Body of pancreas (tissue), 4 donors: ENCODE measurements at places on chromosomes 3 and 15. TPM values are rescaled to one million over a fixed set of nuclear protein-coding genes. Genes with fewer than 3 reads are reported as not detected.
A peak's percentile ranks its signal among the peaks of the same experiment; 100 is the strongest.

DNA sequence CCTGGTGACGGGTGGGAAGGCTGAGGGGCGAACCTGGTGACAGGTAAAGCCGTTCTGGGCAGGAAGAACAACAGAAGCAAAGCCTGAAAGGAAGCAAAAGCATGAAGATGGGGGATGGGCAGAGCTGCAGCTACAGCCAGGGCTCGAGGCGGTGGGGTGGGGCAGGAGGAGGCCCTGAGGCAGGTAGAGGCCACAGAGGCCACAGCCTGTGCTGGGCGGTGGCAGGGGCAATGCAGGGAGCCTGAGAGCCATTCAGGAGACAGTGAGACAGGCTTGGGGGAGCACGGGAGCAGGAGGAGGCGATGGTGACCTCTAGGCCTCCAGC lies 8.2 kb downstream of the PCSK6 start:
- DNase-seq, result no peak
- peaks cover 4% of the 10 kb centered on the region for H3K4me1 ChIP-seq
- no peak overlapping the region for H3K27ac ChIP-seq
- no peak overlapping the region for H3K4me3 ChIP-seq
- no peaks in the 10 kb centered on the region for H3K36me3 ChIP-seq

GRCh38 chr3:158712443-158712842 lies 19.8 kb downstream of the RARRES1 start:
- DNase-seq, result no peak
- no peaks in the 10 kb centered on the region for H3K36me3 ChIP-seq
- H3K4me3 ChIP-seq, result no peak overlapping the region
- no peaks in the 10 kb centered on the region for H3K4me1 ChIP-seq
- H3K27ac ChIP-seq, result no peak overlapping the region
- H3K27me3 ChIP-seq, result no peaks in the 10 kb centered on the region

DNA sequence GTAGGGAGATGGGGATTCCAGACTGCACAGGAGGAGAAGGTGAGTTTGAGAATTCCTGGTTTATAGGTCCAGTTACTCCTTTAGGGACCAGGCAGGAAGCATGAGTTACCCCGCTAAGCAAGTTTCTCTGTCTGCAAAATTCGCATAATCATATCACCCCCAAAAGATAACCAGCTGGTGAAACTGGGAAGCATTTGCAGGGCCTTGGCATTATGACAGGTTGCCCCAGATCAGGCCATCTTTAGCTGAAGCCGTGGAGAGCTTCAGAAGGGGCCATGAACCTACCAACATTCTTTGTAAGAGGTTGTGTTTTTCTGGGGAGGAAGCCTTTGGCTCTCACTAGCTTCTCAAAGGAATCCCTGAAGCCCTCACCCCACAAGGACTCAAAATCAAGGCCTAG lies 29.4 kb downstream of the ATP2B2 start:
- no peak for DNase-seq
- no peaks in the 10 kb centered on the region for H3K36me3 ChIP-seq
- H3K4me3 ChIP-seq, result no peak overlapping the region
- no peak overlapping the region for H3K27ac ChIP-seq
- no peaks in the 10 kb centered on the region for H3K27me3 ChIP-seq

DNA sequence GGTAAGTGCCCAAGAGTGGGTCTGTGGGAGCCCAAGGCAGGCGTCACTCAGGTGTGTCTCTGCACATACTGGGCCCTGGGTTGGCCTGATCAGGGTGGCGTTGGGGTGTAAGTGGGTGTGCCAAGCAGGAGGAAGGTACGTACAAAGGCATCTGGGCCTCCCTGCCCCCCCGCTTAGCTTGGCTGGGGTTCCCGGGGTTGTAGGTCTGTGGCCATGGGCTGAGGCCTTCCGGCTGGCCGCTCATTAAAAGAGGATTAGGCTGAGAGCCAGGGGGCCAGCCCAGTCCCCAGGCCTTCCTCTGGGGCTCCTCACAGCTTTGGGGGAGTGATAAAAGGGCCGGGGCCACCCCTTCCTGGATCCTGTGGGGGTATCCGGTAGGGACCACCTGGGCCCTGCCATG lies 13.3 kb downstream of the SEMA3F start:
- no peaks in the 10 kb centered on the region for H3K36me3 ChIP-seq
- DNase-seq, result no peak
- H3K27ac ChIP-seq, result no peak overlapping the region
- no peak overlapping the region for H3K4me3 ChIP-seq
- H3K4me1 ChIP-seq, result peaks cover 28% of the 10 kb centered on the region
- H3K27me3 ChIP-seq, result no peaks in the 10 kb centered on the region

DNA sequence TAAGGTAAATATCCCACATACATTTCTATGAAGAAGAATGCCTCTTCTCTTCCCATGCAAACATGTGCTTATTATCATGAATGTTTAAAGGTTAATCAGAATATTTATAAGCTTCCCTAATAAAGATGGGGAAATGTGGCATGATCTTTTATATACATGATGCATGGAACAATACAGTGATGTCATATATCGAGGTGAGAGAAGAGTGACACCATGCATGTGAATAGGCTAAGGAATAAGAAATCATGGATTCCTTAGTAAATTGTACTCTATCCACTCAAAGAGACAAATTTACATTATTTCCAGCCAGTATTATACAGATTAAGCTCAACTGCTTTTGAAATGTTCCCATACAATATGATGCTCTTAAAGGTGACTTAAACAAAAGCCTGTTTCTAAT lies 1035.3 kb downstream of the ROBO1 start:
- H3K27me3 ChIP-seq, result no peaks in the 10 kb centered on the region
- no peaks in the 10 kb centered on the region for H3K4me1 ChIP-seq
- H3K4me3 ChIP-seq, result no peak overlapping the region
- H3K27ac ChIP-seq, result no peak overlapping the region
- H3K36me3 ChIP-seq, result no peaks in the 10 kb centered on the region
- DNase-seq, result no peak

- no peaks in the 10 kb centered on the region for H3K36me3 ChIP-seq
- H3K4me3 ChIP-seq, result no peak overlapping the region
- H3K4me1 ChIP-seq, result no peaks in the 10 kb centered on the region
- no peaks in the 10 kb centered on the region for H3K27me3 ChIP-seq
- no peak for DNase-seq
Measured at GRCh38 chr15:29770796-29771195, 51.5 kb downstream of the TJP1 start.

DNA sequence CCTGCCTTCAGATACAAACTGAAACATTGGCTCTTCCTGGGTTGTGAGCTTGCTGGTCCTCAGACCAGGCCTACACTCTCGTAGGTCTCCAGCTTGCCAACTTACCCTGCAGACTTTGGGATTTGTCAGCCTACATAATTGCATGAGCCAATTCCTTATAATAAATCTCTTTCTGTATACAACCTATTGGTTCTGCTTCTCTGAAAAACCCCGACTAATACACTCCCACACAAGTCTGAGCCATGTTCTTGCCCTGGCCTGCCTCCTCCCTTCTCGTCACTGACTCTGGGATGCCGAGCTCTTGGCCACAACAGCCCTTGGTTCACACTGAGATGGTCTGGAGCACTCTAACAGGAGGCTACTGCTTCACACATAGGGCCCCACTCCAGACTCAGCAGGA lies 9.5 kb downstream of the CYP19A1 start:
- H3K27ac ChIP-seq, result no peak overlapping the region
- H3K36me3 ChIP-seq, result no peaks in the 10 kb centered on the region
- no peak overlapping the region for H3K4me3 ChIP-seq
- DNase-seq, result no peak
- no peaks in the 10 kb centered on the region for H3K4me1 ChIP-seq
- H3K27me3 ChIP-seq, result no peaks in the 10 kb centered on the region

- no peaks in the 10 kb centered on the region for H3K4me1 ChIP-seq
- H3K36me3 ChIP-seq, result no peaks in the 10 kb centered on the region
- H3K27me3 ChIP-seq, result no peaks in the 10 kb centered on the region
- no peak overlapping the region for H3K4me3 ChIP-seq
Measured at GRCh38 chr15:36769098-36769497, 189.7 kb downstream of the CDIN1 start.

- no peak overlapping the region for H3K27ac ChIP-seq
- H3K36me3 ChIP-seq, result no peaks in the 10 kb centered on the region
- no peaks in the 10 kb centered on the region for H3K27me3 ChIP-seq
- no peaks in the 10 kb centered on the region for H3K4me1 ChIP-seq
- DNase-seq, result no peak
- H3K4me3 ChIP-seq, result no peak overlapping the region
Measured at GRCh38 chr3:45881078-45882022, 5.0 kb upstream of the CCR9 start.

- H3K27me3 ChIP-seq, result no peaks in the 10 kb centered on the region
- no peak overlapping the region for H3K27ac ChIP-seq
- no peaks in the 10 kb centered on the region for H3K36me3 ChIP-seq
- no peak overlapping the region for H3K4me3 ChIP-seq
- peaks cover 10% of the 10 kb centered on the region for H3K4me1 ChIP-seq
Measured at GRCh38 chr3:37591116-37591781, 270.4 kb upstream of the CTDSPL start.

DNA sequence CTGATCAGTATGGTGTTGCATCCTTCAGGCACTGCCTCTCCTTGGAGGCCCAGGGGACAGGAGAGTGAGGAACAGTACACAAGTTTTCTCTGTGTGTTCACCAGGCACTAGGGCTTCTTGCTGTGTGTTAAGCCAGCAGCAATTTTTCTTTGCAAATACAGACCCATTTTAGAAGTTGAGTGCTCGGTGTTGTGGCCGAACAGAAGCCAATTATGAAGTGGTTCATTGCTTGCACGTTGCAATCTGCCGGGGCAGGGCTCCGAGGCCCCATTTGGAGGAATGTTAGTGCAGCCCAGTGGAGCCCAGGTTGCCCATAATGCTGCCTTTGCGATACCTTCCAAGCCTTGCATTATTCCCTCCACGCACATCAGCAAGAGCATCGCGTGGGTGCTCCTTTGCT lies 51.0 kb downstream of the EPHB1 start:
- H3K27ac ChIP-seq, result no peak overlapping the region
- no peaks in the 10 kb centered on the region for H3K27me3 ChIP-seq
- no peak overlapping the region for H3K4me3 ChIP-seq
- no peaks in the 10 kb centered on the region for H3K36me3 ChIP-seq

GRCh38 chr3:129534428-129535027 lies 6.1 kb downstream of the RHO start:
- DNase-seq, result peak; percentile 33
- H3K27ac ChIP-seq, result no peak overlapping the region
- H3K4me1 ChIP-seq, result peaks cover 11% of the 10 kb centered on the region
- no peaks in the 10 kb centered on the region for H3K36me3 ChIP-seq

- H3K36me3 ChIP-seq, result no peaks in the 10 kb centered on the region
- no peak overlapping the region for H3K4me3 ChIP-seq
- DNase-seq, result no peak
Measured at GRCh38 chr3:44476181-44476611, 1.3 kb downstream of the ZNF445 start.

- H3K27ac ChIP-seq, result no peak overlapping the region
- H3K27me3 ChIP-seq, result no peaks in the 10 kb centered on the region
- no peak for DNase-seq
- no peak overlapping the region for H3K4me3 ChIP-seq
- no peaks in the 10 kb centered on the region for H3K4me1 ChIP-seq
Measured at GRCh38 chr3:19711160-19711782, 222.7 kb downstream of the EFHB start.

GRCh38 chr3:117355566-117355965 lies 646.0 kb downstream of the TUSC7 start:
- H3K27me3 ChIP-seq, result no peaks in the 10 kb centered on the region
- H3K27ac ChIP-seq, result no peak overlapping the region
- H3K4me3 ChIP-seq, result no peak overlapping the region
- no peaks in the 10 kb centered on the region for H3K4me1 ChIP-seq
- DNase-seq, result peak; percentile 35

DNA sequence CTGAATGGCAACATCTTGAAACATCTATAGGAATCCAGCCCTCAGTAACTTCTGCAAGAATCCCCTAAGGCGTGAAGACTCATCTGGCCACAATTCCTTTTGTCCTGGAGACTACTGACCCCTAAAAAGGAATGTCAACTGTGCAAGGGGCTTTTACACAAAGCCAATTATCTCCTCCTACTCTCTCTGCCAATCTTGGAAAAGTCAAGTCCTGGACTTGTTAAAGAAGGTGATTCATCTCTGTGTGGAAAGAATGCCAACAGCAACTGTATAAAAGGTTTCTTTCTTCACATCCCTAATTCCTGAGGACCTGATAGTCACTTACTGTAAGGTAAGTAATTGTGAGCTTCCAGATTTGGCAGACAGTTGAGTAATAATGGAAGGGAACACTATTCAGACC lies 22.3 kb downstream of the THRB start:
- DNase-seq, result no peak
- H3K27ac ChIP-seq, result no peak overlapping the region
- peaks cover 5% of the 10 kb centered on the region for H3K4me1 ChIP-seq
- no peaks in the 10 kb centered on the region for H3K27me3 ChIP-seq

DNA sequence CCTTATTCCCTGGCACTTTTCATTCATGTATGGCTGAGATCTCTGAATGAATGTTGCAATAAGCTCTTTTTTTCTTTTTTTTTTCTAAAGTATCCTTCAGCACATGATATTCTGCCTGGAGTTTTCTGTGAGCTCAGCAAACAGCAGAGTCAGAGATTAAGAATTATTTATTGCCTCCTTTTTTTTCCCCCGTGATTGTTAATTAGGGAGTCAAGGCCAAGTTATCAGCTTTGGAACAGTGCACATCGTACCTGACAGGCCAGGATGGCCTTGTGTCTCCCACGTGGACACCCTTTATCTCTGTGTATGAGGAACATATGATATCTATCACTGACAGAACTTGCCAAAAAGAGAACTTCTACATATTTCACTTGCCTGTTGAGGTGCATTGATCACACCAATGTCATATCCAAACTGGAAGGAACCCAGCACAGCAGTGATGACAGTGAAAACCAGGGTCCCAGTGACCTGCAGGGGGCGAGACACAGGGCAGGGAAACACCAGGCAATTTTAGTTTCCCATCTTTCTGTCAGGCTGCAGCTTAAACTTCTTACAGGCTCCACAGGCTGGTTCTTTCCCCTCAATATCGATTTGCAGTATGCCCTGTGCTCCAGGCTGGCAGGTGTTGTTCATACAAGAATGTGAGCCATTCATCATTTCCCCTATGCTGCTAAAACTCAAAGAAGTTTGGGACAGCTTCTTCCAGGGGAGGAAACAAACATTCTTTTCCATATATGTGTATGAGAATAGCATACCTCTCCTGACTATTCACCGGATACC lies 8.2 kb downstream of the SLC2A2 start:
- H3K4me1 ChIP-seq, result peaks cover 9% of the 10 kb centered on the region
- H3K27me3 ChIP-seq, result no peaks in the 10 kb centered on the region
- peak overlapping the region; percentile 10 for H3K27ac ChIP-seq
- H3K36me3 ChIP-seq, result no peaks in the 10 kb centered on the region

GRCh38 chr3:182234881-182235280 lies 523.2 kb downstream of the SOX2 start:
- no peak for DNase-seq
- H3K4me3 ChIP-seq, result no peak overlapping the region
- no peak overlapping the region for H3K27ac ChIP-seq
- no peaks in the 10 kb centered on the region for H3K4me1 ChIP-seq

DNA sequence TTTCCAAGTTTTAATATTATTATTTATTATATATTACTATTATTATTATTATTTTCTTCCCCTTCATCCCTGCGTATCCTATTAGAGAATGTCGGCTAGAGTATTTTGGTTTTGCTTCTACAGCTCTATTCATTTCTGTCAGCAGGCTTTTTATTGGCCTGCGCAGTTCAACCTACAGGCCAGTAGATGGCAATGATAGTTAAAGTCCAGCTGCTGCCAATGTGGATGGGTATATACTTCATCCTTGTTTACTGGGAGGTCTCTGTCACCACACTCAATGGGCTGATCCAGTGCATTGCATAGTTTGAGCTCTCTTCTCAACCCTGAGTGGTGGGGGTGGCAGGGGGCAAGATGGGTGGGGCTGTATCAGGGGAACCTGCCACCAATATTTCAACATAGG lies 799.8 kb downstream of the NSUN3 start:
- no peaks in the 10 kb centered on the region for H3K27me3 ChIP-seq
- no peaks in the 10 kb centered on the region for H3K4me1 ChIP-seq
- no peak overlapping the region for H3K4me3 ChIP-seq
- H3K36me3 ChIP-seq, result no peaks in the 10 kb centered on the region

TGM4 gene
- not detected for total RNA-seq

SPINK8 gene
- not detected for total RNA-seq

SUSD5 gene
- not detected for total RNA-seq

KNG1 gene
- not detected for total RNA-seq

FAM227B gene
- total RNA-seq, result not detected

RTP3 gene
- not detected for total RNA-seq

KCNAB1 gene
- 5.2 TPM for total RNA-seq
